T-helper 17 cell (primary cell): ENCODE measurements at places on chromosomes 12 and 14.

- peaks cover 4% of the 10 kb centered on the region for H3K36me3 ChIP-seq
- no peak for DNase-seq
- H3K27ac ChIP-seq, result no peak overlapping the region
- no peak overlapping the region for H3K4me3 ChIP-seq
- H3K27me3 ChIP-seq, result no peaks in the 10 kb centered on the region
These were observed 112.6 kb downstream of the RBM19 start for GRCh38 chr12:113853491-113853890.

- H3K4me3 ChIP-seq, result no peak overlapping the region
- H3K36me3 ChIP-seq, result no peaks in the 10 kb centered on the region
- no peak overlapping the region for H3K27ac ChIP-seq
- H3K27me3 ChIP-seq, result no peaks in the 10 kb centered on the region
These were observed 136.8 kb upstream of the PRKD1 start for GRCh38 chr14:30064454-30064853.

DNA sequence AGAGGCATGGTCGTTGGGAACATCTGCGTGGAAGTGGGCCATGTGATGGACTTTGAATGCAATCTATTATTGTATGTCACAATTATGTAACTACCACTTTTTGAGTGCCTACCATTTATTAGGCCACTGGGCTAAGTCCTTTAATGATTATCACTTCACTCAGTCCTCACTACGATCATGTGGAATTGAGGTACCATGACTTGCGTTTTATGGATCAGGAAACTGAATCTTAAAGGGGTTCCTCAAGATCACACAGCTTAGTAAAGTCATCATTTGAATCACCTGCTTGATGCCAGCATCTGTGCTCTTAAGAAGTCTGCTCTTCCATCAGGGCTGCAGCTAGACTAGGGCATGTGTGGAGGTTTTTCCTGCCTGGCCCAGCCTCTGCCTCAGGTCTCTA, 136.7 kb downstream of the DAD1 start:
- peak overlapping the region; percentile 15 for H3K4me3 ChIP-seq
- no peaks in the 10 kb centered on the region for H3K4me1 ChIP-seq
- H3K27ac ChIP-seq, result no peak overlapping the region
- no peak for DNase-seq
- no peaks in the 10 kb centered on the region for H3K27me3 ChIP-seq

DNA sequence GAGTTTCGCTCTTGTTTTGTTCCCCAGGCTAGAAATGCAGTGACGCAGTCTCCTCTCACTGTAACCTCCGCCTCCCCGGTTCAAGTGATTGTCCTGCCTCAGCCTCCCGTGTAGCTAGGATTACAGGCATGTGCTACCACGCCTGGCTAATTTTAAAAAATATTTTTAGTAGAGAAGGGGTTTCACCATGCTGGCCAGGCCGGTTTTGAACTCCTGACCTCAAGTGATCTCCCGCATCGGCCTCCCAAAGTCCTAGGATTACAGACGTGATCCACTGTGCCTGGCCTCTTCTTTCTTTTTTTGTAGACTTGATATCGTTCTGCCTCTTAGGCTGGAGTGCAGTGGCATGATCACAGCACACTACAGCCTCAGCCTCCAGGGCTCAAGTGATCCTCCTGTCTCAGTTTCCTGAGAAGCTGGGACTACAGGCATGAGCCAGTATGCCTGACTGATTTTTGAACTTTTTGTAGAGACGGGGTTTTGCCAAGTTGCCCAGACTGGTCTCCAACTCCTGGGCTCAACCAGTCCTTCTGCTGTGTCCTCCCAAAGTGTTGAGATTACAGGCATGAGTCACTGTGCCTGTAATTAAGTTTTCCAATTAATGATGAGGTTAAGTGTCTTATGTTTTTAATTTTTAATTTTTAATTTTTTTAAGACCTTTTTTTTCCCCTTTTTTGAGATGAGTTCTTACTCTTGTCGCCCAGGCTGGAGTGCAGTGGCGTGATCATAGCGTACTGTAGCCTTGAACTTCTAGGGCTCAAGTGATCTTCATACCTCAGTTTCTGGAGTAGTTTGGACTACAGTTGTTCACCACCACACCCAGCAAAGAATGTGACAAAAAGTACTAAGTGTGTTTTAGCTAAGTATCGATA, 10.2 kb downstream of the RCOR1 start:
- peaks cover 33% of the 10 kb centered on the region for H3K4me1 ChIP-seq
- no peaks in the 10 kb centered on the region for H3K27me3 ChIP-seq
- H3K27ac ChIP-seq, result no peak overlapping the region
- H3K4me3 ChIP-seq, result peak overlapping the region; percentile 49
- peaks cover 2% of the 10 kb centered on the region for H3K36me3 ChIP-seq

GRCh38 chr12:1297206-1297605, 297.2 kb downstream of the FBXL14 start:
- no peak for DNase-seq
- no peaks in the 10 kb centered on the region for H3K27me3 ChIP-seq
- peaks cover 7% of the 10 kb centered on the region for H3K4me1 ChIP-seq
- no peak overlapping the region for H3K4me3 ChIP-seq
- H3K27ac ChIP-seq, result no peak overlapping the region
